Stimulated activated CD8-positive, alpha-beta memory T cell treated with anti-CD3 and anti-CD28 coated beads, Interleukin-15, amount 100 ng/mL, for 4 hours (primary cell): ENCODE measurements at places on chromosomes 7 and 10.

DNA sequence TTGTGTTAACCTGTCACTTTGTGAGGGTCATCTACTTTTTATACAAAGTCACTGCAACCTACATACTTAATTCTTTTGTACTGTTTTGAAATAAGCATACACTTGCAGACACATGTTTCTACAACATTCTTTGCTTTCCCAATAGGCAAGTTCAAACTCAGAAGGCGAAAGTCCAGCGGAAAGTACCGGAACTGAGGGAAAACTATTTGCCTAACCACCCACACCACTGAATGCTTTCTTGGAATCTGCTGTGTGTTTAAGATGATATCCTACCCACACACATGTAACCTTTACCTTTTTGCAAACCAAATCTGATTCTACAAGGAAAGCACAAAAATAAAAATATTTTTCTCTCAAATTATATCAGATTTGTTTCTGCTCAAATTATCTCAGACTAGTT, 139.4 kb upstream of the AGR3 start:
- DNase-seq: no peak

DNA sequence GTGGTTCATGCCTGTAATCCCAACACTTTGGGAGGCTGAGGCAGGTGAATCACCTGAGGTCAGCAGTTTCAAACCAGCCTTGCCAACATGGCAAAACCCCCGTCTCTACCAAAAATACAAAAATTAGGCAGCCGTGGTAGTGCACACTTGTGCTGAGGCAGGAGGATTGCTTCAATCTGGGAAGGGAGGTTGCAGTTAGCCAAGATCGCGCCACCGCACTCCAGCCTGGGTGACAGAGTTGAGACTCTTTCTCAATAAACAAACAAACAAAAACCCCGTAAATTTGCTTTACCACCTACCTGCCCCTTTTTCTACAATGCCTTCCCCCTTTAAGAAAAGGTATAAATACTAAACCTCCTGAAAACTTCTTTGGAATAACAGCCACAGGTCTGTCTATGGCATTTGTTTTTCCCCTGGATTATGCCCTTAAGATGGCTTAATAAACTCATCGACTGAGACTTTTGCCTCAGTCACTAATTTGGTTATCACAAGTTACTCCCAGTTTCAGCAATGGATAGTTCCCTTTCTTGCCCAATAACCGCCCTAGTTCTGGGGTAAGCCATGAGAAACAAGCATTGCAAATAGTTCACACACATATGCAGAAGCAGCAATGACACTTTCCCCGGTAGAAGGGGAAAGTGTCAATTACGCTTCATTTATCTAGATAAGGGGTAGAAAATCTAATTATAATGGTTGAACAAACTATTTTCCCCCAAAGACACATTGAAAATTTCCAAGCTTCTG, 52.8 kb upstream of the SVIL start:
- DNase-seq: no peak

GRCh38 chr10:78223088-78223487, 189.4 kb downstream of the RPS24 start:
- DNase-seq: no peak

- DNase-seq: no peak
These were observed 554.9 kb upstream of the GALNT17 start for GRCh38 chr7:70577078-70577477.

GRCh38 chr7:133919810-133920209, 207.3 kb upstream of the LRGUK start:
- no peak for DNase-seq

- DNase-seq: no peak
These were observed 68.2 kb downstream of the SLC13A1 start for GRCh38 chr7:123131556-123131955.

- no peak for DNase-seq
These were observed 317.8 kb downstream of the SH2D4B start for GRCh38 chr10:80855348-80855971.

DNA sequence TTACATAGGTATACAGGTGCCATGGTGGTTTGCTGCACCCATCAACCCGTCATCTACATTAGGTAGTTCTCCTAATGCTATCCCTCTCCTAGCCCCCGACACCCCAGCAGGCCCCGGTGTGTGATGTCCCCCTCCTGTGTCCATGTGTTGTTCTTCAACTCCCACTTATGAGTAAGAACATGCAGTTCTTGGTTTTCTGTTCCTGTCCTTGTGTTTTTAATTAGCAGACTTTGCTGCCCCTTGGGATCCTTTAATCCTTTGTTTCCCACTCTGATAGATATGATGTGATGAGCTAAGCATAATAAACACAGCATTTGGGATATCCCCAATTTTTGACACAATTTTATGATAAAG, 71.1 kb upstream of the PALS2 start:
- DNase-seq: no peak
